ENCODE measurements at places on chromosomes 7 and 10.

DNA sequence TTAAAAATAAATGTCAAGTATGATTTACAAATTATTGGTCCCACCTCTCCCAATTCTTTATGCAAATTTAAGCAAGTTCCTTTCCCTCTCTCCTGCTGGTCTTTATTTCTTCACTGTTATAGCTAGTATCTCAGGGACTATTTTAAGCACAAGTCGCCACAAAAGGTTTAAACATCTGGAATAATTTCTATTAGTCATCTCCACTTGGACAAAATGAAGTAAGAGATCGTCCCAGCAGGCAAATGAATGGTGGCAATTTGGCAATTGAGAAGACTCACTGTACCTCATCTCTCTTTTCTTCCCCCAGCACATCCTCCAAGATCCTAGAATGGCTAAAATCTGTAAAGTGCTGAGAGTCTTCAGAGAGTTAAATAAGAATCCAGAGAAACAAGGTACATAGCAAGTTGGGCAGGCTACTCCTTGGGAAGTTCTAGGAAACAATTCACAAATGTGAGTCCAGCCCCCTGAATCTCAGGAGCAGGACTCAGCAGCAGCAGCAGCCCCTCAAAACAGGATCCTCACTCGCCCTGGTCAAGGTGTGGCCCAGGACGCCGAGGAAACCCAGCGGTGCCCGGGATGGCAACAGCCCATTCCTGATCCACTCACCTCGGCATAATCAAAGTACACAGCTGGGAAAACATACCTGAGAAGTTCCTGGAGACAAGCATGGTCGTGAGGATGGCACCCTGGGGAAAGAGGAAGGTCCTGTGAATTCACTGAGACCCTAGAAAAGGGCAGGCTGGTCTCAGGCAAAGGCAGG, 30.3 kb upstream of the NDST2 start:
- no peak for DNase-seq

GRCh38 chr7:66198469-66198868, 6.7 kb upstream of the TPST1 start:
- no peak for DNase-seq

DNA sequence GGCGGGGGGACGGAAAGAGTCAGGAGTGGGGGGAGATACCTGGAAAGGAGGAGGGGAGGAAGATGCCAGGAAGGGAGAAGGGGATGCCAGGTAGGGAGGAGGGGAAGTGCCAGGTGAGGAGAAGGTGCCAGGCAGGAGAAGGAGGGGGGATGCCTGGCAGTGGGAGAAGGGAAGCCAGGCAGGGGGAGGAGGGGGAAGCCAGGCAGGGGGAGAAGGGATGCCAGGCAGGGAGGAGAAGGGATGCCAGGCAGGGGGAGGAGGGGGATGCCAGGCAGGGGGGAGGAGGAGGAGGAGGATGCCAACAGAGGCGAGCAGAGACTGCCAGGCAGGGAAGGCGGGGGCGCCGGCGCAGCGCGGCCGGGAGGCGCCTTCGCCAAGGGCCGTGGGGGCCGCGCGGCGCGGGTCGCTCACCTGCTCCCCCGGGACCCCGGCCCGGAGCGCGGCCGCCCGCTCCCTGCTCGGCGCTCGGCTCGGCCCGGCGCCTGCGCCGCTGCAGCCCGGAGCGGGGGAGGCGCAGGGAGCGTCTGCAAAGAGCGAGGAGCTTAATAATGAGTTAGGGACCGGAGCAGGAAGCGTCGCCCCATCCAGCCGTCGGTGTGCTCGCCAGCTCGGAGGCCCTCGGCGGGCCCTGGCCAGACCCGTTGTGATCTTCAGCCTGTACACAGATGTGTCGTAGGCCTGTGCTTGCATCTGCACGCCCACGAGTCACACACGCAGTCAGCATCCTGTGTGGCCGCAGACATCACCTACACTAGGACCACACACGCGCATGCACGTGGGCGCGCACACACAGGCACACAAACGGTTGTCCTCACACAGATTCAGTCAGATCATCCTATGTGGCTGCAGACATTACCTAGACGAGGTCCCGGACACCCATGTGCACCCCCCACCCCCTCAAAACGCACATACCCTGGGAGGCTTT, 28.4 kb upstream of the SMARCD3 start:
- DNase-seq, result peak; percentile 6

DNA sequence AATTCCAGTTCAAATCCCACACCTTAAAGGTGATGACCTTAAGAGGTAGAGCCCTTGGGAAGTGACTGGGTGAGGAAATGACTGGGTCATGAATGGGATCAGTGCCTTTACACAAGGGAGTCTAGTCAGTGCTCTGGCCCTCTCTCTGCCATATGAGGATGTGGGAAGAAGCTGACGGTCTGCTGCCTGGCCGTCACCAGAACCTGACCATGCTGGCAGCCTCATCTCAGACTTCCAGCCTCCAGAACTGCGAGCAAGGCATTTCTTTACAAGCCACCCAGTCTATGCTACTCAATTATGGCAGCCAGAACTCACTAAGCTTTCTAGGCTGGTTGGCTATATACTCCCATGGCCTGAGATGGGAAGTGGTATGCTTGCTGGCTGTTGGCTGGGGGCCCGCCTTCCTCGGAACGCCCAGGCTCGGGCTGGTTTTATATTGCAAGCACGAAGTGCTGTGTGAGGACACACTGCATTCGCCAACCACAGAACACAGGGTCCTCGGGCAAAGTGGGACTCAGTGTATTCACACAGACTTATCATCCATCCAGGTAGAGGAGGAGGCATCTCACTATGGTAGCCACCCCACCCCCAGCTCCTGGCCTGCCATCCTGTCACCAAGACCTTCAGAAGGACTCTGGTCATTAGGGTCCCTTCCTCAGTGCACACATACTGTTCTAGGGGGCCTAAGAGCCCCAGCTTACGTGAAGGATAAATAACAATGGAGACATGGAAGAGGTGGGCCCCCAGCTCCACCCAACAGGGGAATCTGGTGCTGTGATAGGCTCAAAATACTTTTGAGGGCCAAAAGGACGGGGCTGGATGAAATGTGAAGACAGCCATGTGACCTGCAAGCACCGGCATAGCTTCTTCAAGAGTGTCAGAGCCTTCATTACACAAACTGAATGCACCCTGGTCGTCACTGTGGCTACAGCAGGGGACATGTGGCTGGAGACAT, 49.0 kb downstream of the ZRANB1 start:
- no peak for DNase-seq

- no peak for DNase-seq
Observed at GRCh38 chr7:99559175-99559915, 903 bp downstream of the ZNF655 start.

GRCh38 chr10:84493951-84494848, 165.8 kb downstream of the CCSER2 start:
- DNase-seq, result no peak

GRCh38 chr10:122981066-122981464, 864 bp downstream of the PSTK start:
- DNase-seq, result no peak

GRCh38 chr10:82543631-82544030, 668.6 kb downstream of the NRG3 start:
- DNase-seq, result no peak

DNA sequence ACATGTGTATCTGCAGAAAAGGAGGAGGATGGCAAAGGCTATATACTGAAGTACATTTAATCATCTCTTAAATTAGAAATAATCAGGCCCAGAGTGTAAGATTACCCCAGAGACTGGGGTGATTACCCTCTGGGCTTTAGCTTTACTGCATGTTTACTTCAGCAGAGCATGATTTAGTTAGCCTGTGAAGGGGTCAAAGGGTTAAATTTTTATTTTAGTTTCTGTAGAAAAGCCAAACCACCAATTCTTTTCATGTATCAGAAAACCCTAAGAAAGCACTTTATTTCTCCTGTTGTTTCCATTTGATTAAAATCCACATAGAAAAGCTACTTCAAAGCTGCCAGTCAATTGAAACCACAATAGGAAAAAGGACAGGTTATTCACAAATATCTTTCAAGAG, 101.5 kb upstream of the LSM8 start:
- DNase-seq, result no peak

DNA sequence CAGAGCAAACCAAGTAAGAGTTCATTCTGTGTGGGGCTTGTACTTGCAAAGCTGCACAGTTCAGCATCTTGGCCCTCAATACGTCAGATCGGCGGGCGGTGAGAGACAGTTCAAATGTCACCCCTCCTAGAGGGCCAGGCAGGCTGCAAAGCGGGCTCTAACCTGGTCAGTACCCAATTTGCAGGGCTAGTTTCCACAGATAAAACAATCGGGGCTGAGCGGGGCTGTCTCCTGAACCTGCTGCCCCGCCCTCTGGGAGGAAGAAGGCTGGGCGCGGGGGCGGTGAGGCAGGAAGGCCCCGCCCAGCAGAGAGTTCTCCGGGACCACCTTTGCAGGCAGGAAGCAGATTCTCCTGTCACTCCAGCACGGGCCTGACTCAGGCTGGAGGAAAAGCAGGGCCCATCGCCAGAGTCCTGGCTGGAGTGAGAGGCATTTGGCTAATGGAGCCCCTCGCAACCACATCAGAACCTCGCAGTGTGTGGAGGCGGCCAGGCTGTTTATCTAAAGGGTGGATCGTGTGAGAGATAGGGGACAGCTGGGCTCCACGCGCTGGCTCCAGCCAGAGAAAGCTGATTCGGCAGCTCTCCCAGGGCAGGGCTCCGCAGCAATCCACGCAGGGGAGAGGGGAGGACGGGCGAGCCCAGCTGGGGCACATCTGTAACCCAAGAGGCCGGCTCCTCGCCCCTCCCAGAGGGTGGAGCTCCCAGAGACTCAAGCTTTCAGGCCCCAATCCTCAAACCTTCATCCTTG, 83.1 kb downstream of the SH3PXD2A start:
- peak; percentile 33 for DNase-seq

DNA sequence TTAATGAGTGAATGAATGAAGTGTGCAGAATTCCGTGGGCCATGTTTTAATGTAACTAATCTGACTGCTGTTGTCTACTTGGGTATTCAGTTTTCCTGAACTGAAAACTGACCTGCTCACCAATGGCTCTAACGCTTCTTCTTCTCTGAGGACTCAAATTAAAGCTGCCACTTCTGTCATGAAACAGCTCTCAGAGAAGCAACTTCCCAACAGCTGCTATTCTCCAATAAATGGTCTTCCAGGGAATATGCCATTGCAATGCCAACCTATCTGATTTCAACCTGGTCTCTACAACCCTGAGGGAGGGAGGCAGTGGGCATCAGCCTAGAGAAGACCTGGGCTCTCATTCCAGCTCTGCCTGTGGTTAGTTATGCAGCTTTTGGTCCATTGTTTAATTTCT, 69.4 kb downstream of the FRMD4A start:
- no peak for DNase-seq

DNA sequence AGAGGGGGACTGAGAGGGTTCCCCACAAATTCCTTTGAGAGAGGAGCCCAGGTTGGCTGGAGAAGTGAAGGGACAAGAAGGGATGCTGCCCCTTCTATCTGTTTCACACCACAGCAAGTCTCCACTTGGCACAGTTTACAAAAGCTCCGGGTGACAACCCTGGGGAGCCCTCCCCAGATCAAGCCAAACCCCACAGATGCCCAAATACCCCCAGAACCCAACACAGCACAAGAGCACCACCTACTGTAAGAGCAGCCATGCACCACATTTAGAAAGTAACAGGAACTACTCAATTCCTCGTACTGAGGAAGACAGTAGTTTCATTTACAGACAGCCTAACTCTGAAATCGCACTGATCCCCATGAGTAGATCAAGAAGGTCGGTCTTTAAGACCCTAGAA, 67.8 kb upstream of the ATP6V0A4 start:
- no peak for DNase-seq

GRCh38 chr10:97178074-97178473, 7.7 kb downstream of the SLIT1 start:
- no peak for DNase-seq

GRCh38 chr7:116164552-116165306, 45.6 kb upstream of the TES start:
- no peak for DNase-seq

GRCh38 chr10:49744091-49744685, 17.9 kb downstream of the OGDHL start:
- no peak for DNase-seq

DNA sequence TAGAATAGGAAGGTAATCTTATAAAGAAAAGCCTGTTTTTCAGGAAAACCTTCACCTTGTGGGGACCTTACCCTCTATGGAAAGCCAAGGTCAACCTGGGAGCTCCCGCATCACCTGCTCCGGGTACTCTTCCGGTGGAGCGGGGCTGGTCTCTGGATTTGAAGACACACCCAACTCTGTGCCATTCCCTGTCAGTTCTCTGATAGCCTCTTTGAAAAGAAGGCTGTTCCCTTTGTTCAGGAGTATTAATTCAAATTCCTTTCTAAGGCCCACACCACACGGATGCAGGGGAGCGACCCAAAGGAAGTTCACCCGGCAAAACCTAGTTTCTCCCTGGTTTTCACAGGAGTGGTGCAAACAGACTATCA, 10.7 kb downstream of the CTBP2 start:
- DNase-seq, result no peak

- no peak for DNase-seq
Observed at GRCh38 chr7:129950191-129950932, 2.4 kb downstream of the UBE2H start.

GRCh38 chr10:59435707-59436106, 73.4 kb upstream of the FAM13C start:
- DNase-seq, result no peak

DNA sequence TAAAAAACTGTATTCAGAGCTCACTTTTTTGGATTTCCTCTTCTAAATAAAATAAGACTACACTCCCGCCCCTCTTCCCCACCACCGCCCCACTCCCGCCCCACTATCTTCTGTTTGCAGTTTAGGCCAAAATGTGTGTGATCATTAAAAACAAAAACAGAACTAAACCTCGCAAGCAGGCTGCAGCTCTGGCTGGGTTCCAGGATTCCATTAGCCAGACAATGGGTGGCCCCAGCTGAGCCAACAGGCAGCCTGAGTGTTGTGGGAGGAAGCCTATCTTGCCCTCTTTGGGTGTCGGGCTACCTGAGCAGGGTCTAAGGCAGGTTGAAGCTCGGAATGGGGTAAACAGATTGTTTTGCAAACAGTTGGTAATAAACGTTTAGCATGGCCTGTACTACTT, 41.7 kb downstream of the ARL4A start:
- DNase-seq, result no peak

DNA sequence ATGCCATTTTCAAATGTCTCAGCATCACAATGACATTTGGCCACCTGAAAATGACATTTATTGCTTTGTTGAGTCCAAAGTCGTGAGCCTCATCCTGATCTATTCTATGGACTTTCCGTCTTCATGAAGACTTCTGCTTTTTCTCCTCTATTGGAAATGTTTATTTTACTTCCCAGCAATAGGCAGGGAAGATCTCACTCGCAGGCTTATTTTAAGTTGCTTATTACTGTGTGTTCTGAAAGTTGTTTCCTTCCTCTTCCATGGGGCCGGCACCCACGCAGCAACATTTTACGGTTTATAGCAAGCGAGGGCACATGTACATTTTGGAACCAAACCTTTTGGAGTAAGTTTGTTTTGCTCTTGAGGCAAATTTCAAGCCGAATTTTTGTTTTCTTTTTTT, 221.0 kb upstream of the KLF6 start:
- DNase-seq, result no peak

GRCh38 chr7:128934361-128935341, 3.1 kb upstream of the IRF5 start:
- DNase-seq, result no peak

Measured in activated CD8-positive, alpha-beta memory T cell treated with anti-CD3 and anti-CD28 coated beads for 1 hour (primary cell).